CD4-positive, alpha-beta memory T cell (primary cell): ENCODE measurements at places on chromosomes 12 and 14.

GRCh38 chr12:47870175-47870781 is 34.5 kb downstream of the VDR start:
- DNase-seq, result no peak

GRCh38 chr12:88860851-88861250 is 280.6 kb upstream of the KITLG start:
- no peak for DNase-seq

- no peak for DNase-seq
Measured at GRCh38 chr12:46452061-46452615, 79.6 kb upstream of the SLC38A2 start.

DNA sequence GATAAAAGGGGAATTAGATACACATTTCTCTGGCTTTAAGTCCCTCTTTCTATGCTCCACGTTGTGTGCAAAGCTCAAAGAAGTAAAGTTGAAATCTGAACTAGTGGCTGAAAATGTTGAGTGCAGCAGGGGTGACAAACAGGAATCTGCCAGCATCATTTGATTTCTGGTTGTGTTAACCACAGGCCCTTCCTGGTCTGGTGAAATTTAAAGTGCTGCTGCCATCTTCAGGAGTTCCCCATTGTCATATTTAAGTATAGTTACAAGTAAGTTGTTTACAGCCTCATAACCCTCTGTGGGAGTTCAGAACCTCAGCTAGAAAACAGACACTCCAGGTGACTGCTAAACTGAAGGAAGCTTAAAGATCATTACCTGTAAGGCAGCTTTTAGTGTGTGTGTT is 90.9 kb upstream of the CCDC196 start:
- peak; percentile 26 for DNase-seq

DNA sequence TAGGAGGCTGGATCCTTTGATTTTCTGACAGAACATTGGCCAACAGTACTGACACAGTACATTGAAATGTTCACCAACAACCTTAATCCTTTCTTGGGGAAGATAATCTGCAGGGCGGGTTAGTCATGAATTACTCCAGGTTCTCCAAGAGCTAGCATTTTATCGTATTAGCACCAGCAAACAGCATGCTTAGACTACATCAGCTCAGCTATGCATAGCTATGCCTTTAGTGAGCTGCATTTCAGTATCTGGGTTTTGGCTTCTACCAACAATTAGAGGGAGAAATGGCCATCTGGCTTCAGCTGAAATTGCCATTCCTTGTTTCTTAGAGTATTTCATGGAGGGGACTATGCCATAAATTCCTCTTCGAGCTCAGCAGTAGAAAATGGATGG is 33.8 kb downstream of the SAMD4A start:
- no peak for DNase-seq

DNA sequence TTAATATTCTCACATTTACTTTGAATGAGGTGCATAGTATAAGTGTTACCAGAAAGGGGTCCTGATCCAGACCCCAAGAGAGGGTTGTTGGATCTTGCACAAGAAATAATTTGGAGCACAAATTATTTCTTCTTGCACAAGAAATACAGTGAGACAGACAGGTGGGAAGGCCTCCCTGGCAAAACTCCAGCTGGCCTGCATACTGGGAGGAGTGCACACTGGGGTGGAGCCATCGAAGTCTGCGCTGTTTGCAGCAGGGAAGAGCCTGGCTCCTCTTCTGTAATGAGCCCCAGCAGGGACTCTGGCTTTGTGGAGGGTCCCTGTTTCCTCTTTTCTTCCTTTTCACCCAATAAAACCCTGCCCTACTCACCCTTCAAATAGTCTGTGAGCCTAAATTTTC is 141.6 kb downstream of the GLT1D1 start:
- DNase-seq, result no peak

GRCh38 chr12:3473171-3473570 is 17.8 kb upstream of the PRMT8 start:
- DNase-seq, result no peak

DNA sequence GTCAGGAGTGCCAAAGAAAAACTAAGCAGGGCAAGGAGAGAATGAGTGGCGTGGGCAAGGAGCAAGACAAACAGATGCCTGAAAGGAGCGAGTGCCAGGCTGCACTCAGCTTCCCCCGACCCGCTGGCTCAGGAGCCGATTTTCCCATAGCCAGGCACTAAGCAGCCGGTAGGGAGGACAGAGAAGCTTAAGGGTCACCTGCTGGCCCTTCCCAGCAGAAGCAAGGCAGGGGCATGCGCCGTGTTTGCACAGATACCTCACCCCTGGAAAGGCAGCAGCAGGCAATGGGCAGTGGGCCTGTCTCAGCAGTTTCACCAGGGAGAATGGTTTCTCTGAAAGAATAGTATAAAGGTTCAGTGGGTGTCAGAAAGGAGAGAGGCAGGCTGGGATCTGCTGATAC is 104.9 kb upstream of the FKBP4 start:
- no peak for DNase-seq

GRCh38 chr12:9341260-9341585 is 133.0 kb upstream of the PZP start:
- DNase-seq, result no peak

DNA sequence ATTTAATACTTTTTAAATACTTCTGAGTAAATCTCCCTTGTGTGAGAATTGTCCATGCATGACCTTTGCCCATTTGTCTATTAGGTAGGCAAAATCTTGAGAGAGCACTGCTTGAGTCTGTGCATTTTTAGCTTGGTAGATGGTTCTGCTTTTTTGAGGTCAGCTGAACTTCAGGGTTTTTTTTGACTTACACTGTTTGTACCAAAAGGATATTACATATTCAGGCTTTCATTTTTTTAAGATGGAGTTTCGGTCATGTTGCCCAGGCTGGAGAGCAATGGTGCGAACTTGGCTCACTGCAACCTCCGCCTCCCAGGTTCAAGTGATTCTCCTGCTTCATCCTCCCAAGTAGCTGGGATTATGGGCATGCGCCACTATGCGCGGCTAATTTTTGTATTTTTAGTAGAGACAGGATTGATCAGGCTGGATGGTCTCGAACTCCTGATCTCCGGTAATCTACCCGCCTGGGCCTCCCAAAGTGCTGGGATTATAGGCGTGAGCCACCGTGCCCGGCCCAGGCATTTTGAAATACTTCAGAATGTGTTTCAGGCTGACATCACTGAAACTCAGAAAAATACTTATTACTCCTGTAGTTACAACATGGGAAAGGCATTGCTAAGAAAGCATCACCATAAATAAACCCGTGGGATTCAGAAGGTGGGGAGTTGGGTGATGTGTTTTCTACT is 11.1 kb downstream of the RASSF3 start:
- DNase-seq, result no peak

- no peak for DNase-seq
Measured at GRCh38 chr12:15417691-15418090, 95.4 kb downstream of the PTPRO start.

DNA sequence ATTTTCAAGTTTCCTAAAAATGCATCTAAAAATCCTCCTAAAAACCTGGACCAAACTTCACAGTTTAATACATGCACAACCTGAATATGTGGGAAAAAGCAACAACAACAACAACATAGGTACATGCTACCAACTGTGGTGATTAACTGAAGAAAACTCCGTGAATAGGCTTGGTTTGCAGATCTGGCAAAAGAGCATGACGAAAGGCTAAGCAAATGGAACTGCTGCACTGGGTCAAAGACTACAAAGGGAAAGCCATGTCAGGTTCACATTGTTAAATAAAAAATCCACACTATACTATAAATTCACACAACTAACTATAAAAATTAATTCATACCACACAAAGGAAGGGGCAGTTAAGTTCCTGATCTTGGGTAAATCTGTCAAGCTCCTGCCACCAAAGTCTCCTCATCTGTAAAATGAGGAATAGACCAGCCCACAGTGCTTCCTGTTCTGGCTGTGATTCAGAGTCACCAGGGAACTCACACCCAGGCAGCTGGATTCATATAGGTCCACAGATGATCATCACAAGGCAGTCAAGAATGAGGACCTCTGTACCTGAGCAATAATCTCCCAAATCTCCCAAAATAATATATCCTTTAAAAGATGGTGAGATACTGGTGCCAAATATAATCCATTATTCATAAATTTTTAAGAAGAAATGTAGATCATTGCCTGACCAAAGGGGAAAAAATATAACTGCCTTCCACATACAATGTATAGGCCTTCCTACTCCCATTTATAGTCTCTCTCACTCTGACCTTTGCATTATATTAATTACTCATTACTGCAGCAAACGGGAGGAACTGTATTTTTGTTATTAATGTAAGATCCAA is 7.0 kb downstream of the CORO1C start:
- no peak for DNase-seq

GRCh38 chr12:52796429-52796794 is 495 bp upstream of the KRT3 start:
- no peak for DNase-seq

- DNase-seq, result no peak
Measured at GRCh38 chr12:88342251-88342806, 200.2 kb downstream of the TMTC3 start.

DNA sequence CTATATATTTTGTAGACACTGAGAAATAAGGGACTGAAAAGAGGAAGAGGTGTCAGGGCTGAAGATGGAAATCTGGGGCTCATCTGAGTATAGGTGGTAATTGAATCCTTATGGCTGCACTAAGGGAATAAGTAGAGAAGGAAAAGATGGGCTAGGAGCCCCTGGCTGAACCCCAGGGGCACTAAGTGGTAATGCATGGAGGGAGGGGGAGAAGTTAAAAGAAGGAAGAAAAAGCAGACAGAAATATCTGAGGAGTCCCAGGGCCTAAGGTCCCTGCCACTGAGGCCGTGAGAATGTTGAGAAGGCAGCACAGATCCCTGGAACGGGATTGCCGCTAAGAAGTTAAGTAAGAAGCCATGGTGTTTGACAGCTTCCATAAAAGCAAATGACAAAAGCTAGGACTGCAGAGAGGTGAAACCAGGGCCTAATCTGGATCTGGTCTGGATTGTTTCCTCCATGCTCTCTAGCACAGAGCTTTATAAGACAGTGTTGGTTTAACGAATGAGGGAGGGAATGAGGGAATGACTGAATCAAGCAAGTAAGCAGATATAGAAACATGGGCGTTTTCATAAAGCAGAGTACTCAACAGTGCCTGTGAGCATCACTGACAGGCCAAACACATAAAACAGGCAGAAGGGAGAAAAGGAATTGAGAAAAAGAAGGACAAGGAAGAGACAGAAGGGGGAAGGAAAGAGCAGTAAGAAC is 92.9 kb downstream of the HMGA2 start:
- DNase-seq, result no peak

- DNase-seq, result no peak
Measured at GRCh38 chr12:94867066-94867855, 136.2 kb downstream of the NDUFA12 start.

DNA sequence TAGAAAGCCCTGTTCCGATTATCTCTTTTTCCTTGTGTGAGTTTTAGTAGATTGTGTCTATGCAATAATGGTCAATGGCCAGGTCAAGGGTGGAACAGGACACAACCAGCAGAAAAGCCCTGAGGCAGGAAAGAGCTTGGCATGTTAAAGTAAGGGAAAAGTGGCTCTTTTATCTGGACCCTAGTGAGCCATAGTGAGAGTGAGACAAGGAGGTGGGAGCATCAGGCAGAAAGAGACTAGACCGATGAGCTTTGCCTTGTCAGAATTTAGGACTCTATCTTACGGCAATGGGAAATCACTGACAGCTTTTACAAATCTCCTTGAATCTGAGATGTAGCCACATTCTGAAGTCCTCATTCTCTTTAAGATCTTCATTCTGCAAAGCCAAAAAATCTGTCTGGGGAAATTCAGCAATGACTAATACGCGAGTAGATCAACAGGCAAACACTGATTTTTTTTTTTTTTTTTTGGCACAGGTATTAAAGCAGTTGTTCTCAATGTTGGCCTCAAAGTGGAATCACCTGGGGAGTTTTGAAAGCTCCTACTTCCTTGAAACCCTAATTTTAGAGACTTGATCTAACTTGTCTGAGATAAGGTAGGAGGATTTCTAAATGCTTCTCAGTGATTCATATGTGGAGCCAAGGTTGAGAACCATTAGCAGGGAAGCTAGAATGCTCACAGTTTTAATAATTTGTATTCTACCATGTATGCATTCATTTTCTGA is 33.9 kb downstream of the TMEM19 start:
- DNase-seq, result no peak

GRCh38 chr14:81429028-81429427 is 28.9 kb upstream of the STON2 start:
- DNase-seq, result no peak

DNA sequence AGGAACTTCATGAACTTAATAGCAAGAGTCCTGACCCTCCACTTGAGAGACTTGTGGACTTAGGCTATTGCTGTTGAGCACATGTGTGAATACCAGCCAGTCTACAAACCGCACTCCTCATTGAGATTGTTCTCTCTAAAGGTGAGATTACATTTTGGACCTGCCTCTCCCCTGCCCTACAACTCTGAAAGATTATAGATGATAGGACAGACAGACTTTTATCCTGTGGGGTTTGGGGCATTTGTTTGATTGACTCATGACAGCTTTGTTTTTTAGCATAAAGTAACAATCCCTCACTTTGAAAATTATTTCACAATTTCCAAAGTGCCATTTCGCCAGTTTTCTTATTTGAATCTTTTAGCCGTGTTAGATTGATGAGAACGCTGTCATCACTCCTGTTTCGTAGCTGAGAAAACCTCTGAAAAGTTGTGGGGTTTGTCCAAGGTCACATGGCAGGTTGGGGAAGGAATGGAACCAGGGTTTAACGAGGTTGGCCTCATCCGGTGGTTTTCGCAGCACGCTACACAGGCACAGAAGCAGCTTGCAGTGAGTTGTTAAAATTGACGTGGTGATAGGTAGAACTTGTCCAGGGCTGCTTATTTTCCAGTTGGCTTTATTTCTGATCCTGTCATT is 836 bp downstream of the EVL start:
- DNase-seq, result peak; percentile 91

DNA sequence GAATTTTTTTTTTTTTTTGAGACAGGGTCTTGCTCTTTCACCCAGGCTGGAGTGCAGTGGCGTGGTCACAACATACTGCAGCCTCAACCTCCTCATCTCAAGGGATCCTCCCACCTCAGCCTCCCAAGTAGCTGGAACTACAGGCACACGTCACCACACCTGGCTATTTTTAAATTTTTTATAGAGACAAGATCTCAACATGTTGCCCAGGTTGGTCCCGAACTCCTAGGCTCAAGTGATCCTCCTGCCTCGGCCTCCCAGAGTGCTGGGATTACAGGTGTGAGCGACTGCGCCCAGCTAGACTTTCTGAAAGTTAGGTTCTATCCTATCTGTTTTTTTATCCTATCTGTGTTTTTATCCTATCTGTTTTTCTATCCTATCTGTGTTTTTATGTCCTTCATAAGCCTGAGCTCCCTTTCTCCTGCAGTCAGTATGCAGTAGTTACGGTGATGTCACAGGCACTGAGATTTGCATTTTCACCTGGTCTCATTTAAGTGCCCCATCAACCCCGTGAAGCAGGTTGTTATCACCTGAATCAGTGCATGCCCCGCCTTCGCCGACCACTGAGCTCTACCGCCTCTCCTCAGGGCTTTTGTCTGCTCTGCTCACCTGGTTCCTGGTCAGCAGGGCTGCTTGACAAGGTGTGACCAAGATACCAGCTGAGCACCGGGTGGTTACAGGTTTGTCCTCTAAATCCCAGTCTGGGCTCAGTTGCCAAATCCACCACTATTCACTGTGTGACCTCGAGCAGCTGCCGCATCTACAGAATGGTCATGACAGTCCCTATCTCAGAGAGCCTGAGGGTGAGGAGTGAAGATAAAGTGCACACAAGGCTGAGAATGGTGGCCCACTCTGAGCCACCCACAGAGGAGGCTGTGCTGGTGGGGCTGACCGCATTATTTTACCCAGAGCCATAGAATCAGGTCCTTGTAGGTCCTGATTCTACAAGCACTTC is 33.1 kb downstream of the SYNDIG1L start:
- no peak for DNase-seq

GRCh38 chr14:25400607-25401206 is 350.8 kb upstream of the STXBP6 start:
- peak; percentile 2 for DNase-seq

- no peak for DNase-seq
Measured at GRCh38 chr12:131076296-131076695, 122.6 kb downstream of the ADGRD1 start.
